Activated naive CD8-positive, alpha-beta T cell treated with anti-CD3 and anti-CD28 coated beads, Interleukin-2, amount 50 U/mL, for 16 hours (primary cell): ENCODE measurements at places on chromosomes 6 and 20.

DNA sequence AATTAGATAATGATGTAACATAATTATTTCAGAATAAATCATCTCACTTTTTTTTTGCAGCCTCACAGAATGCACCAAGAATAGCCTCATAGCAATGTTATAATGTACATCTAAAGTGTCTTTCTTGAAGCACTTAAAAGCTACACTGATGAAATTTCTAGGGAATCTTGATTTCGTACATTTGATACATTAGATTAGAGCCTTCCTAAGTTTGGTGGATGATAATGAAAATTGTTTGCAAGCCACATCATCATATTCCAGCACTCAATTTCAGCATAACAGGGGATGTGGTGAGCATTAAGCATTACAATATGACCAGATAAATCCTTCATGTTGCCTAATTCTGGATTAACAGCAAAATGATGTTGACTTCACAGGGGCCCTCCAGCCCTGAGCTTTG, 9.7 kb upstream of the METTL24 start:
- DNase-seq, result no peak

DNA sequence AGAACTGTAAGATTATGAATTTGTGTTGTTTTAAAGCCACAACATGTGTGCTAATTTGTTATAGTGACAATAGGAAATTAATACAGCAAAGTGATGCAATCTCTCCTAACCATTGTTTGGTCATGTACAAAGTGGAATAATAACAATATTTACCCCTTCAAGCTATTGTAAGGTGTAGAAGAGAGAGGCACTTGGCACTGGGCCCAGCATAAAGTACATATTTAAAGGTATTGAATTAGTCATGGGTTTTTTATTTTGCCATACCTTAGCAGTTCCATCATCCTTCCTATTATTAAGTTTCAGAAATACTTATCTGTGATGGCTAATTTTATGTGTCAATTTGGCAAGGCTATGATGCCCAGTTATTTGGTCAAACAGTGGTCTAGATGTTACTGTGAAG, 322.4 kb upstream of the TSHZ2 start:
- DNase-seq, result no peak

- no peak for DNase-seq
Observed at GRCh38 chr6:53544217-53544469, 758 bp downstream of the GCLC start.

GRCh38 chr6:169846286-169847056, 95.0 kb downstream of the ERMARD start:
- no peak for DNase-seq

DNA sequence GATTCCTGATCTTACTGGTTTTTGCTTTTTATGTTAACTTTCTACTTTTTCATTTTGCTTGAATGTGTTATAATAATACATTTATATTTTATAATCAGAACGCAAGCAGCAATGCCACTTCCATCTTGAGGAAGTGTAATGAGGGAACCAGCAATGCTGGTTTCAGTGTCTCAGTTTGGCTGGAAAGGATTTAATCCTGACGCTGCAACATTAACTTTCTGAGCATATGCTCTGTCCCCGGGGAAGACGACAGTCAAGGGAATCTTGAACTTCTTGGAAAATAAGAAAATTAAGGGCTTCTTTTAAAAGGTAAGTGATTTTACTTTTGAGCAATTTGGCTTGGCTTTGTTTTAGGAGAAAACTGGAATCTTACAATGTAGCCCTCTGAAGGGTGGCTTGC, 205.5 kb upstream of the AGPAT4 start:
- no peak for DNase-seq

DNA sequence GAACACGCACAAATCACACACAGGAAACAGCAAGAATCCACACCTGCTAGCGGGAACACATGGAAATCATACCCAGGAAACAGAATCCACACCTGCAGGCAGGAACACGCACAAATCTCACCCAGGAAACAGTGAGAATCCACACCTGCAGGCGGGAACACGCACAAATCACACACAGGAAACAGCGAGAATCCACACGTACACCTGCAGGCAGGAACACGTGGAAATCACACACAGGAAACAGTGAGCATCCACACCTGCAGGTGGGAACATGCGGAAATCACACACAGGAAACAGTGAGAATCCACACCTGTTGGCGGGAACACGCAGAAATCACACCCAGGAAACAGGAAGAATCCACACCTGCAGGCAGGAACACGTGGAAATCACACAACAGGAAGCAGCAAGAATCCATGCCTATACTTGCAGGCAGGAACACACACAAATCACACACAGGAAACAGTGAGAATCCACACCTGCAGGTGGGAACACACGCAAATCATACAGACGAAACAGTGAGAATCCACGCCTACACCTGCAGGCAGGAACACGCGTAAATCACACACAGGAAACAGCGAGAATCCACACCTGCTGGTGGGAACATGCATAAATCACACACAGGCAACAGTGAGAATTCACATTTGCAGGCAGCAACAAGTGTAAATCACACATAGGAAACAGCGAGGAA, 108.6 kb downstream of the DLL1 start:
- no peak for DNase-seq

DNA sequence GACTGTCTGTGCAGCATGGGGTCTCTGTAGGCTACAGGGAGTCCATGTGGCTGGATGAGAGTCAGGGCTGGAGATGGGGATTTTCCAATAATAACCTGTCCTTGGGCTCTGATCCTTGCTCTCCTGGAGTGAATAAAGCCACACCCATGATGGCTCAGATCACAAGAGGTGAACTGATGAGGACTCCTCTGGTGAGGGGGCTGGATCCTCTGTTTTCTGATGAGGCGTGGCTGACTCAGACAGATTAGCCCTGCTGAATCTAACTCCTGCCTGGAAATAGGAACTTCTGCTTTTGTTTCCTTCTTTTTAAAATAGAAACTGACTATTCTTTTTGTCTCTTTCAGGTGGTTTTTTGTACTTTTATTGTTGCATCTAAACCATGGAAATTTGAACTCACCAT, 27.0 kb downstream of the CST9L start:
- DNase-seq, result no peak

DNA sequence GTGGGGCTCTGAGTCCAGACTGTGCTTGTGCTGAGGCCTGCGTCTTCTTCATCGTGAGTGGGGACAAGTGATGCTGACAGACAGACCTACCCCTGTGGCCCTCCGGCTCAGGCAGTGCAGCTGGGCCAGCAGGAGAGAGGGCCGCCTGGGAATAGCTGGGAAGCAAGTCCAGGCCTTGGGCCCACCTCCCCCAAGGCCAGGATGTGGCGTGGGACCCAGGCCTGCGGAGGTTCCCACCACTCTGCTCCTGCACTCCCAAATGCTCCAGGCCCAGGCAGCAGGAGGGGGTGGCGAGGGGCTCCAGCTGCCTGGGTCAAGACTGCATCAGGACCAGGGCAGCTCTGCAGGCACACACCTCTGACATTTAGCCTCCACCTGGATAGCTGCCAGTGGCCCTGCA, 38.3 kb downstream of the DAAM2 start:
- no peak for DNase-seq

DNA sequence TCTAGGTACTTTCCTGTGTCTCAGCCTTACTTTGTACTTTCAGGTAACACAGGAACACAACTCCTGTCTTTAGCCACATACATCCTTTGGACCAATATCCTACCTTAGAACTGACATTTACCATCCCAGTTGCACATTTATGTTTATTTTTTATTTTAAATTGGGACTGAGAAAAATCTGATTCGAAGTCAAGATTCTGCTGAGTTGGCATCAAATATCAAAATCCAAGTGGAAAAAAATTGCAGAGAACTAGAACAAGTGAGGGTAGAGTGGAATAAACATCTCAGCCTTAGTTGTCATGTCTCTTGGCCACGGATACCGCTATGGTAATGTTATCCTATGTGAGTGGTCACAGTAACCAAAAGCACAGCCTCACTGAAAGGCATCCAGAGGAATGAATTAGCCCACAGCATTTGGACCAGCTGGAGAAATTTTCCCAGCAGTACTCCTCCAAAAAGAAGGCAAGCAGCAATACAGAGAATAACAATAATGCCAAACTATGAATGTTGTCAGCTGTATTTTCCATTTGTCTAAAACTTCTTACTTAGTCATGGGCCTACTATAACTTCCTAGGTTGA, 17.6 kb upstream of the EYA4 start:
- DNase-seq, result no peak

- DNase-seq, result no peak
Observed at GRCh38 chr20:52433326-52434040, 241.9 kb upstream of the ZFP64 start.

- no peak for DNase-seq
Observed at GRCh38 chr20:48139262-48140041, 354.2 kb upstream of the SULF2 start.

DNA sequence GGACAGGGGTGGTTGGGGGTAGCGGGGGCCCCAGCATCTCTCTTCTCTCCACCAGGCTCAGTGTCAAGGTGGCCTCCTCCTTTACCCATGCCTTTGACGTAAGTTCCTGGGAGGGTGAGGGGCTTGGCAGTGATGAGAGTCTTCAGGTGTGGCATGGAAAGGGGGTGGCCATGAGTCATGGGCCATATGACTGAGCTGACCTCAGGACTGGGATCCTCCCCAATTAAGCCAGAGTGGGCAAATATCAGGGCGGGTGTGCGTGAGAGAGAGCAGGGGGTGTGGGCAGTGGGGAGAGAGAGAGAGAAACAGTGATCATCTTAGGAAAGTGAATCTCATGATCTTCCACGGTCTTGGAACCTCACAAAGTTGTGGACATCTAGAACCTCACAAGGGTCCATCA, 8.2 kb upstream of the BPIFB4 start:
- DNase-seq, result no peak

DNA sequence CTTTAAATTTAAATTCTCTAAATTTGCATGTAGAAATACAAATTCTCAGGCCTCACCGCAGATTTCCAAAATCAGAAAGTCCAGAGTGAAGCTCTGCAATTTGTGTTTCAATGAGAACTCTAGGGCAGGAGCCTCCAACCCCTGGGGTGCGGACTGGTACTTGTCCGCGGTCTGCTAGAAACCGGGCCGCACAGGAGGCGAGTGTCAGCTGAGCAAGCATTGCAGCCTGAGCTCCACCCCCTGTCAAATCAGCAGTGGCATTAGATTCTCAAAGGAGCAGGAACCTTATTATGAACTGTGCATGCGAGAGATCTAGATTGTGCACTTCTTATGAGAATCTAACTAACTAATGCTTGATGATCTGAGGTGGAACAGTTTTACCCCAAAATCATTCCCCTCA, 203.0 kb upstream of the PCSK2 start:
- DNase-seq, result no peak

DNA sequence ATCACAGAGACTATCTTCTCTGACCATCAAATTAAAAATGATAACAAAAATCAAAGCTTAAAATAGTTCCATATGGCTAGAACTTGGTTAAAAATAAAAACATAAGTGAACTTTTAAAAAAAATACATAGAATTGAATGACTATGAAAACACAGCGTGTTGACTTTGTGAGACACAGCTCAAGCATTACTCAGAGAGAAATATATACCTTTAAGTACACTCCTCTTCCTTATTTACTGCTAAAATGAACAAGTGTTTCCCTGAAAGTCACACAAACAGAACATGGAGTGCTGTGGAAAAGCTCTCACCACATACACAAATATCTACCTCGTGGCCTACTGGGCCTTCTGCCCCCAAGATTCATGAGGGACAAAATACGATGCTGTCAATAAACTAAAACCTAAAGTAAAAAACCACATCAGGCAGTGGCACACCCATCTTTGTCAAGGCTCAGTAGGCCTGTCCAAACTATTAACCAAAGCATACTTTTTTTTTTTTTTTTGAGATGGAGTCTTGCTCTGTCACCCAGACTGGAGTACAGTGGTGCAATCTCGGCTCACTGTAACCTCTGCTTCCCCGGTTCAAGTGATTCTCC, 7.5 kb downstream of the FAXC start:
- no peak for DNase-seq

DNA sequence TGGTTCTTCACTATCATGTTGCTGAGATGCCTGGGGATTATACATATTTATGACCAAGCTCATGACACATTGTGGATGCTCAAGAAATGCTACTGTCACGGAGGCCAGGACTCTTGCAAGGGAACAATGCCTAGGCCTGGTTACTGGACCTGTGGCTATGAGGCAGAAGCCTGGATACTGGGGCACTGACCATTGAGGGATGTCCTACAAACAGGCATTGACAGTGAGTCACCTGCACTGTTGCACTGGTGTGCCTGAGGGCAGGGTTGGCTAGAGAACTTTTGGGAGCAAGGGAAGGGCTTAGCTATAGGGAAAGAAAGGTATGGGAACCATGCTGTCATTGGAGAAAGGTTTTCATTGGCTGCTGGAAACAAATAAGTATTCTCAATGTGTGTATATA, 313.1 kb upstream of the SUPT3H start:
- DNase-seq, result no peak

DNA sequence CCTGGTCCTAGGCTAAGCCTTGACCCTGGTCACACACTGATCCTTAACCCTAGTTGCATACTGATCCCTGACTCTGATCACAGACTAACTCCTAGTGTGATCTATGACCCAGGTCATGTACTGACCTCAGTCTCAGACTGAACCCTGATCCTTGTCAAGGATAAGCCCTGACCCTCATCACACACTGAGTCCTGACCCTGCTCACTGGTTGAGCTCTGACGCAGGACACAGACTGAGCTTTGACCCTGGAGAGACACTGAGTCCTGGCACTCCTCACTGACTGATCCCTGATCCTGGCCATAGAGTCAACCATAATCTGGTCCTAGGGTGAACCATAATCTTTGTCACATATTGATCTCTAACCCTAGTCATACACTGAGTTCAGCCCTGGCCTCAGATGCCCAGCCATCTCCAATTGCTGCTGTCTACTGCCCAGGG, 37.9 kb downstream of the KCNB1 start:
- no peak for DNase-seq

DNA sequence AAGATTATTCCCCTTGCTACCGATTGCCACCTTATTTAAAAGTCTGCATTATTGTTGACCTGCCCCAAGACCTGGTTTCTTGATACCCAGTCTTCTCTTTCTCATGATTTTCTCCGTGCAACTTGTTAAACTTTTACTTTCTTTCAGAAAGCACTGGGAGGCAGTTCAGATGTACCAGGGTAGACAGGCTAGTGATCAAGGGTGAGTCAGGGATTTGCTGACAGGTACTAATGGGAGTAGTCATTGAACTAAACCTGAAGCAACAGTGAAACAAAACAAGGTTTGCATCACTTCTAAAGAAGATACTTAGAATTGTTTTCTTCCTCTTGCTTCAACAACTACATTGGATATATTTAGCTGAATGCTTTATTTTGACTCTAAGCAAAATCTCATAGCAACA, 124.4 kb downstream of the KCNQ5 start:
- DNase-seq, result no peak
